ENCODE measurements at places on chromosomes 5 and 9.
A peak's percentile ranks its signal among the peaks of the same experiment; 100 is the strongest.

DNA sequence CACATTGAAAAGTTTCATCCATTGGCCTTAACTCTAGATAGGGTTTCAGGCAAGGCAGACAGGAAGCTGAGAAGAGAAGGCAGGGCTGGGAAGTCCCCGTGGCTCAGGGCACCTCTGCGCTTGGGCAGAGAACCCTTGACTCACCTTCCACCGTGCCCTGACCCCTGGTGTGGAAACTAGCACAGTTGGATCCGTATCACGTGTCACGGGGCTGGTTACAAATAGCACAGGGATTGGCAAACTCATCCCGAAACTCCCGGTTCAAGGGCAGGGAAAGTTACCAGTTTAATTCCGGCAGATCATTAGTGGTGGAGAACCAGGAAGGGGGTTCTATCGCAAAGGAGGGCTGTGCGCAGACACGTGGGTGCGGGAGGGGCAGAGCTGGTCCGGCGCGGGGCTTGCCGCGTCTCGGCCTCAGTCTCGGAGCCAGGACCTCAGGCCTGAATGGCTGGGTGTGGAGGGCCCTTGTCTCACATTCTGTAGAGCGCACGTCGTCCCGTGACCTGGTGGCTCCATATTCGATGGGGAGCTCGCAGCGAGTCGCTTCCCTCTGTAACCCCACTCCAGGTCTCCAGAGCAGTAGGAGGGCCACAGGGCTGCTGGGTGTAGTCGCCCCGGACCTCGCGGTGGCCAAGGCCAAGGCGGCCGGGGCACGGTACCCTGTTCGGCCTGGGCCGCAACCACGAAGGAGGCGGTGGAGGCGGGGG is 771 bp upstream of the TMEM171 start:
- DNase-seq, result no peak

DNA sequence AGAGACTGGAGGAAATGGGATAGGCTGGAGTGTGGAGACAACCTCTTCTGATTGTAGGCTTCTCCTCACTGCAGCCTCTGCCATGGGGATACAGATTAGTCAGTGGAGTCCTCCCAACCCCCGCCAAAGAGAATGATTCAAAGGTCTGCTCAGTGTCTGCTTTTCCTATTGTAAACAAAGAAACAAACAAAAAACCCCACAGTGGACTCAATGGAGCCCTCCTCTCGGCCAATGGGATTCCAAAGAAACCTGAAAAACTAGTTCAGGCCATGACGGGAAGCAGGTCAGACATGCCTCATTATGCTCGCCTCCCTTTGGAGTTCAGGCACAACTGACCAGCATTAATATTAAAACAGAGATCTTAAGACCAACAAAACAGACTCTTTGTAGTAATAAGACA is 85.8 kb downstream of the SEC61B start:
- no peak for DNase-seq

- DNase-seq, result no peak
Measured at GRCh38 chr5:93163010-93163663, 417.9 kb downstream of the NR2F1-AS1 start.

DNA sequence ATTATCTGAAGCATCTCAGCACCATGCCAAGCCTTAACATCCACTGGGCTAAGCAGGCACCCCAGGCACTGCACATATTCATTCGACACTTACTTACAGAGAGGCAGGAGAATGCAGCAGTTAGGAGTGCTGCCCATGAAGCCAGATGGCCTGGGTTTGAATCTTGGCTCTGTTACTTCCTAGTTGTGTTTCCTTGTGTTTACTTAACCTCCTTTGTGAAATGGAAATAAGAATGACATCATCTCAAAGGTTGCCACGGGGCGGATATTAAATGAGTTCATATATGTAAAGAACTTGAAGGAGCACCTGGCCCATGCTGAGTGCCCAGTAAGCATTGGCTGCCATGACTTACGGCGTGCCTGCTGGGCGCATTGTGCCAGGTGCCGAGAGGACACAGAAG is 565.2 kb downstream of the CDK5RAP2 start:
- DNase-seq, result no peak

DNA sequence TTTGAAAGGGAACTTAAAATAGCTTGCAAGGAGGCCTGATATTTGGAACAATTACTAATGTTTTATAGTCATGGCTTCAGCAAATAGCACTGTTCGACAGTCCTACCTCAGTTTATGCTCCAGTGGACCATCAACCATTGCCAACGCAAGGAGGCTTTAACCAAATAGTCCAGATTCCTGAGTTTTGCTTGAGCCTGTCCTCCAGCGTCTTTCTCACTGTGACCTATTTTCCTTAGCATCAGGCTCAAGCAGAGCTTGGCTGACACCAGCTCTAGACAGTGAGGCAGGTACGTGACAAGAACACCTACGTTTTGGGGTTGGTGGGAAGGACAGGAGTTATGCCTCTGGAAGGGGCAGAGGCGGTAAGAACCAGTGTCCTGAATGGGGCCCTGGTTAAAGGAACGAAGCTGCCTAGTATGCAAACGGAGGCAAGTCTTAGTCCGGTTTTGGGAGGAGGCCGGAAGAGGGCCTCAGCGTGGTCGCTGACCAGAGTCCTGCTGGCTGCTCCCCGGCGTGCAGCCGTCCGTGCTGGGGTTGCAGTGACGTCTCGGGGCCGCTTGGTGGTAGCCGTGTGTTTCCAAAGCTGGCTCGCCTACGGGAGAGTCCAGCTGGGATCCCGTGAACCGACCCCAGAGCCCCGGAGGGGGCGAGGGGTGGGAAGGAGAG is 998 bp upstream of the FGF18 start:
- peak; percentile 37 for DNase-seq

DNA sequence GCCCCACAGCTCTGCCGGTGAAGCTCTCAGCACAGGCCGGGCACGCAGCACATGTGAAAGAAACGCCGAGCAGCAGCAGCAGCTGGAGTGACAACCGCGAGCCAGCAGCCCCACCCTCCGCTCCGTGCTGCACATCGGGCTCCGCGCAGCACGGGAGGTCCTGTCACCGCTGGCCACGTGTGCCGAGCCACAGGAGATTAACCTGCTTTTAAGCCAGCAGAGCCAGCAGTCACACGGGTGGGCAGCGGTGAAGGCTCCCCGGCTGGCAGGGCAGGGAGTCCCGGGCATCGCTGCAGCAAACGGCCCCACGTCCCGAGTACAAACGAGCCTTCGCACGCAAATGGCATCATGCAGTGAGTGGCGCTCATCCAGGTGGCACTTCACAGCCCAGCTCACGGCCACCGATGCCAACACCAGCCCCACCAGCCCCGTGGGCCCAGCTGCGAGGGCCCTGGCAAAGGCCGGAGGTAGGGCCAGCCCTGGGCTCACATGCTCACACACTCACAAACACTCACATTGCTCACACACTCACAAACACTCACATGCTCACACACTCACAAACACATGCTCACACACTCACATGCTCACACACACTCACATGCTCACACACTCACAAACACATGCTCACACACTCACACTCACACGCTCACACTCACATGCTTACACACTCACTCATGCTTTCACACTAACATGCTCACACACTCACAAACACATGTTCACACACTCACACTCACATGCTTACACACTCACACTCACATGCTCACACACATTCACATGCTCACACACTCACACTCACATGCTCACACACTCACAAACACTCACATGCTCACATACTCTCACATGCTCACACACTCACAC is 11.1 kb downstream of the CCDC187 start:
- DNase-seq, result no peak

DNA sequence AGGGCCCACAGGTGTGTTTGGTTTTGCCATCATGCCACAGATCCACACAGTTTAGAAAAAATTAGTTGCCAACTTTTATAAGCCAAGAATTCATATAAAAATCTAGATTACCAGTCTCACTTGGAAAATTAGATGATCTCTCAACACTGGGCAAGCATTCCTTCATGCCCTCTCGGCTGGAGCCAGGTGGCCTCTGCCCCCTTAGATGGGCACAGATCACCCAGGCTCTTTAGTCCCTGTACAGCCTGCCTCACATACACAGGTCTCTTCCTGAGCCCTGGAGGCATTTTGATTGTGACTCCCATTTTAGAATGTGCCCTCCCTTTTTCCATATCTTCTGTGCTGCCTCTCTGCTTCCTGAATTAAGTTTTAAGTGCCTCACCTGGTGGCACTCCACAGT is 20.0 kb downstream of the ACO1 start:
- DNase-seq, result no peak

DNA sequence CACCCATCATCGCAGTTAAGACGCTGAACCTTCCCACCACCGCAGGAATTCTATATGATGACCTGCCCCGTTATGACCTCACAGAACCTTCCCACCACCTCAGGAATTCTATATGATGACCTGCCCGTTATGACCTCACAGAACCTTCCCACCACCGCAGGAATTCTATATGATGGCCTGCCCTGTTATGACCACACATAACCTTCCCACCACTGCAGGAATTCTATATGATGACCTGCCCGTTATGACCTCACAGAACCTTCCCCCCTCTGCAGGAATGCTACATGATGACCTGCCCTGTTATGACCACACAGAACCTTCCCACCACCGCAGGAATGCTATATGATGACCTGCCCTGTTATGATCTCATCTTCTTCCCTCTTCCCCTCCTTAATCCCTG is 64.3 kb downstream of the IRX1 start:
- no peak for DNase-seq

GRCh38 chr5:6837095-6837494 is 123.9 kb downstream of the TENT4A start:
- no peak for DNase-seq

DNA sequence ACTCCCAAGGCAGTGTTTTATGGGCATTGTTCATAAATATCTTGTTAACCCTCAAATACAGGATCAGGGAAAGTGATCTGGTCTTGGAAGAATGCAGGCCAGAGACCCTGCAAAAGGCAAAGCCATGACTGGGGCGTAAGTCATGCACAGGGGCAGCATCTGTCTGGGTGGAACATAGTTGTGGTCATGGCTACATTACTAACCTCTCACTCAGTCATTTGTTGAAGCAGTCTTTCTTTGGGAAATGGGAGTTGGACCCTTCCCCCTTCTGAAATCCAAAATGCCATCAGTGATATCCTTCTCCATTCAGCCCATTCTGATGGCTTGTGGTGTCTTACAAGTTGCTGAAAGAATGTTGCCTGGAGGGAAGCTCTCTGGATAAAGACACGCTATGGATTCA is 68.1 kb downstream of the GDNF start:
- DNase-seq, result no peak

GRCh38 chr5:160366230-160366629 is 4.2 kb downstream of the C1QTNF2 start:
- DNase-seq, result no peak

- no peak for DNase-seq
Measured at GRCh38 chr5:57221049-57221568, 47.2 kb downstream of the GPBP1 start.

DNA sequence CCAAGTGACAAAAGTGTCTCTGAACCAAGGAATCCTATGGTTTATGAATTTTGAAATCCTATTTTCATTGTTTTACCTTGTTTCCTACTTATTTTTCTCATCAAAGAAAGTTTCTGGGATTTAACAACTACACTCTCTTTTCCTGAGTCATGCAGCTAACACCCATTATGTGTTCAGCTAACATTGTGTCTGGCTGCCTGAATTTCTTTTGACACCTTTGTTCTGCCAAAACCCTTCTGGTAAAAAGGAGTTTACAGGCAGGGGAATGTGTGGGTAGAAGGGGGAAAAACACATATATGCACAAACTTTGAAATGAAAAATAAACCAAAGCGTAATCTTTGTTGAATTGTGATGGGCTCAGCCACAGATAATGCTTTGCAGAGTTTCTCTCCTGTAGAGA is 146.2 kb downstream of the COX7C start:
- no peak for DNase-seq

- DNase-seq, result no peak
Measured at GRCh38 chr5:91794856-91795548, 411.9 kb upstream of the ARRDC3 start.

DNA sequence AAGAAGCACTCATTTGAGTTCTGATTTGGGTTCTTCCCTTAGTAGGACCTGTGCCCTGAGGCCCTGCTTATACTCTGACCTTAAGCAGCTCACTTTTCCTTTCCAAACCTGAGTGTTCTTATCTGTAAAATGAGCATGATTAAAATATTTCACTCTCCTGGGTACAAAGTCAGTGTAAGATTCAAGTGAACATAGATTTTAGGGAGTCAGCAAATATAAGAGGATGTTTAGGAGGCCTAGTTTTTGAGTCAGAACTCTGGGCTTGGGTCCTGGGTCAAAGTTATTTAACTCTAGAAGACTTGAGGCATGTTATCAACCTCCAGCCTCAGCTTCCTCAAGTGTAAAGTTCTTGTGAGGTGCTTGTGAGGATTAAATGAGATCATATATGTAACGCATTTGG is 8.7 kb upstream of the SPARC start:
- DNase-seq, result no peak
